NCI-H345 (cell line): ENCODE measurements at places on chromosomes 2 and 18.
A peak's percentile ranks its signal among the peaks of the same experiment; 100 is the strongest.

- DNase-seq: peak; percentile 35
These were observed 35.4 kb upstream of the REEP1 start for GRCh38 chr2:86372641-86373502.

- no peak for DNase-seq
These were observed 323.1 kb downstream of the NBAS start for GRCh38 chr2:15238028-15238427.

- DNase-seq: no peak
These were observed 117.6 kb downstream of the METTL8 start for GRCh38 chr2:171316220-171316619.

- no peak for DNase-seq
These were observed 93.8 kb upstream of the ZBTB14 start for GRCh38 chr18:5389356-5389755.

- no peak for DNase-seq
These were observed 23.1 kb downstream of the HS1BP3 start for GRCh38 chr2:20627712-20628380.

- DNase-seq: no peak
These were observed 78.8 kb upstream of the TFCP2L1 start for GRCh38 chr2:121363632-121364420.

GRCh38 chr2:503288-503999 is 173.8 kb downstream of the TMEM18 start:
- no peak for DNase-seq

DNA sequence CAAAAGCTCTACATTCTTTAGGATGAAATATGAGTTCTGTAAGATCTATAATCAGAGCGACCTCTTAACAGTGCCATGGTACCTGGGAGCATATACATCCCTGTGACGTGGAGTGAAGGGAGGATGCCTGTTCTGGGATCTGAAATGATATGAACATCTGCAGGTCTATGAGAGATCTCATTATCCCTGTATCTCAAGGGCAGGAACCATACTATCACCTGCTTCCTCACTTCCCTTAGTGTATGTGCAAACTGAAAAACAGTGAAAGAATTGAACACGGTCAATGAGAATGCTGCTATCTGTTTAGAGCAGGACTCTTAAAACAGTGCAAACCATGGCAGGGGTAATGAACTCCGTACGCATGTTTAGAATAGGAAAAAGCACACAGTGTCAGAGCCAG is 364.0 kb downstream of the LPIN1 start:
- DNase-seq: no peak

- DNase-seq: no peak
These were observed 157.4 kb downstream of the LTBP1 start for GRCh38 chr2:33104052-33104623.

DNA sequence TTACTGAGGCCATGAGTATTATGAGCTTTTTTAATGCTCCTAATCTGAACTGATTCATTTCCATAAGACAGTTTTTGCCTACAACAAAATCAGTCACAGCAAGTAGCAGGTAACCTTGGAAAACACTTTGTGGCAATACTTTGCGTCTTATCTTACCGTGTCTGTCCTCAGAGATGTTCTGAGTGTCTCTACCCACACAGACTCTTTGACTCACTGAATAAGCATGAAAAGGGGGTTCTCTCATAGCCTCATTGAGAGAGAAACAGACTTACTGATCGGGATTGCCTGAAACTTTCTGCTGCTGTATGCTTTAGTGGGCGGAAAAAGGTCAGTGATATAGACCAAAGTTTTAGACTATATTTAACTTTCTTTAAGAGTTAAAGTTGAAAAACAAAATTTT is 92.6 kb downstream of the MYL12B start:
- DNase-seq: no peak

- no peak for DNase-seq
These were observed 10.6 kb downstream of the PLEKHB2 start for GRCh38 chr2:131115752-131116151.

- DNase-seq: peak; percentile 73
These were observed 2.4 kb upstream of the PROC start for GRCh38 chr2:127415593-127416505.

DNA sequence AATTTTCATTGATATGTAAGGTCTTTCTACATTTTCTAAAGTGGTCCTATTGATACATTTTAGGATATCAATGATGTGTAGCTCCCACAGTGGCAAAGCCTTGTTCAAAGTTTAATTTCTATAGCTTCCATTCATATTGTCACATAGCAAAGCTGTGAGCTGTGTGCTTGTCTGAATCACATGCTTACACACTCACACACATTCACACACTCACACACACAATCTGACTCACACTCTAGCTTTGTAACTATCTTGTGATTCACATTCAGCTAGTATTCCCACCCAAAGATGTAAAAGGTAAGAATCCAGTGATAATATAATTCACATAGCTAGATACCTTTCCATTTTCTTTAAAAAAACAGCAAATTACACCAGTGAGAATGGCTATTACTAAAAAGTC is 58.7 kb downstream of the MAPRE2 start:
- no peak for DNase-seq

DNA sequence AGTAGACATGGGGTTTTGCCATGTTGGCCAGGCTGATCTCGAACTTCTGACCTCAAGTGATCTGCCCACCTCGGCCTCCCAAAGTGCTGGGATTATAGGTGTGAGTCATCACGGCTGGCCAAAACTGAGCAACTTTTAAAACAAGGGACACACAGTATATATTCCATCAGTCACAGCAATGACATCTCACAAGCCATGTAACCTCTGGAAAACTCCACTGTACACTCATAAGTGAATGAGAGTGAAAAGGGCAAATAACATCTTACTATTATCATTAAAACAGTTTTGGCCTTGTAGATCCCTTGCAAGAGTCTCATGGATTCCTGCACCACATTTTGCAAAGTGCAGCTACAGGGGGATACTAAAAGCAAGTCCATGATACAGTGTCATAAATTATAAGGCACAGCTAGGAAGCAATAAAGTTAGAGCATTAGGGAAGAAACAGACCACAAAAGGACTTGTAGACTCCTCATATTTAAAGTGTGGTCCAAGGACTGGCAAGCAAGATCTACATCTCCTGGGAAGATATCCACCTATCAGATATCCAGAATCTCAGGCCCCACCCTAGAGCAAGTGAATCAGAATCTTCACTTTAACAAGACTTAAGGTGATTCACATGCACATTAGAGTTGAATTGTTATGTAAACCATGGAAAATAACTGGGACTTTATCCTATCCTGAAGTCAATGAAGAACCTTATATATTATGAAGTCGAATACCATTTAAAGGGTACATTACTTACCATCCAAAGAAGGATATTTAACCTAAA is 5.7 kb downstream of the SMC6 start:
- DNase-seq: no peak

DNA sequence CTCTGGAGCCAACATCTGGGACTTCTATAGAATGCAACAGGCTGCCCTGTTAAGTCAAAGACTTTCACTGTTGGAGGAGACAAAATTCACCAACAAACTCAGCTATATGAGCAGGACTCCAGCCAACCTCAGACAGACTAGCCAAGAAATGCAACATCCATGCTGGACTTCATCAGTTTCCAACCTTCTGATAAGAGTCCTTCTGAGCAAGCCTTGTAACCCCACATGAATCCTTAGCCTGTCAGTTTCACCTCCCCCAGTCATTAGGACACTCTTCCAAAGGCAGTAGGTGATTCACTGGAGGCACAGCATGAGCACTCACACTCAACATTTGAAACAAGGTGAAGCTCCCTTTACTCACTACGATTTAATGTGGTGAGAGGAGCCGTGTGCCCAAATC is 5.8 kb downstream of the TBC1D8 start:
- DNase-seq: no peak

- DNase-seq: no peak
These were observed 77.1 kb upstream of the B3GNT7 start for GRCh38 chr2:231318436-231318835.

GRCh38 chr2:58904095-58904494 is 663.0 kb upstream of the FANCL start:
- DNase-seq: no peak

- no peak for DNase-seq
These were observed 594.2 kb upstream of the NXPH2 start for GRCh38 chr2:139374296-139374850.

DNA sequence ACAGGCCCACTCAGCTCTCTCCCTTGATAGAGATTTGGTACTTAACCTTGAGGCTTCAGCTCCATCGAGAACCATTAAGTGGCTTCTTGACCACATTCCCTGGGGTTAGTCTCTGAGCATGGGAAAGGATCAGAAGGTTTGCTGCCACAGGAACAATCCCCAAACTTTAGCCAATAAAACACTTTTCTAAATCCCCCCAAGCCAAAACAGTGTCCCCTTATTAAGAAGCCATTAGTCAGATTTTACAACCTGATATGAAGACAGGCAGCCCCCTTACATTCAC is 37.7 kb upstream of the SLC8A1 start:
- no peak for DNase-seq

DNA sequence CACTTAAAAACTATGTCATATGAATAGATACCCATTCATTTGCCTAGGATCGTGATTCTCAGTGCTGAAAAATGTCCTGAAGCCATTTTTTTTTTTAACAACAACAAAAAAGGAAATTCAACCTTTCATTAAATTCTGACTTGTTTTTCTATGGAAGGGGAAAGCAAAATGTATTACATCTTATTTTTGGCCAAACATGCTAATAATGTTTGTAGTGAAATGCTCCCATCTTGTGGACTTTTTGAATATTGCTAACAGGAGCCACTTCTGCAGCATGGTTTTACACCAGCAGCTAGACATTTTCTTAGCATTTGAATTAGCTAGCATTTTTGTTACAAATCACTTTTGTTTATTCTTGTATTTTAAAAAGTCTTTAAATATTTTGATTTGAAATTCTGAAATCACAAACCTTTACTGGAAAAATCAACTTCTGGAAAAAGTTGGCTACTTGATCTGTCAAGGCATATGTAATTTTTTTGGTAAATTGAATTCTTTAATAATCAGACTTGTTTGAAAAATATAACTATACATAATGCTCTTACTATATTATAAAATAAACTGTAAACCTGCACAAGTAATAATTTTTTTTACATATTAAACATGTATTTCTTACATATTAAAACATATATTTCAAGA is 75.8 kb downstream of the KIDINS220 start:
- peak; percentile 13 for DNase-seq

- DNase-seq: no peak
These were observed 32.3 kb downstream of the TGFBRAP1 start for GRCh38 chr2:105297216-105297615.
